Globus pallidus (tissue), 1 donor: ENCODE measurements at places on chromosomes 7 and 10.

DNA sequence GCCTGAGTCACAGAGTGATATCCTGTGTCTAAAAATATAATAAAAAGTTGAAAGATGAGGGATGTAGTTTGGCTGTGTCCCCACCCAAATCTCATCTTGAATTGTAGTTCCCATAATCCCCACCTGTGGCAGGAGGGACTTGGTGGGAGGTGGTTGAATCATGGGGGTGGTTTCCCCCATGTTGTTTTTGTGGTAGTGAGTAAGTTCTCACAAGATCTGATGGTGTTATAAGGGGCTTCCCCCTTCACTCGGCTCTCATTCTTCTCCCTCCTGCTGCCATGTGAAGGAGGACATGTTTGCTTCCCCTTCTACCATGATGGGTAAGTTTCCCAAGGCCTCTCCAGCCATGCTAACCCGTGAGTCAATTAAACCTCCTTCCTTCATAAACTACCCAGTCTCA lies 25.1 kb upstream of the UBE3C start:
- no peak for DNase-seq

GRCh38 chr10:84608126-84608525 lies 279.7 kb downstream of the CCSER2 start:
- DNase-seq, result no peak

DNA sequence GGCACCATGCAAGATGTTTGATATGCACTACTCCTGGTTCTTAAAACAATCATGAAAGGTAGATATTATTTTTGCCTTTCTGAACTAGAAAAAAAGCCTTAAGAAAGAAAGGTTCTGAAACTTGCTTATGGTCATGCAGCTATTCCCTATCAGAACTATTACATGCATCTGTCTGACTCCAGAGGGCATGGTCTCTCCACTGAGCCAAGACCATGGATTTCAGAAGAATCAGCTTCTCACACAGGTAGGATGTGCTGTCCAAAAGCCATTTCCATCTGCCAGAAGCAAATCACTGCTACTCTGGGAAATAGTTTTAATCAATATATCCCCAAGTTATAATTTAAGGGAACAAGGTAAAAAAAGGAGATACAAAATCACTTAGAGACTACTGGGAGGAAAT lies 69.5 kb downstream of the STK17A start:
- no peak for DNase-seq

GRCh38 chr7:123727071-123727837 lies 21.5 kb downstream of the WASL start:
- DNase-seq, result no peak

- no peak for DNase-seq
Observed at GRCh38 chr10:90227217-90227656, 525.8 kb downstream of the KIF20B start.
